ENCODE measurements at places on chromosomes 2 and 18.
A peak's percentile ranks its signal among the peaks of the same experiment; 100 is the strongest.

DNA sequence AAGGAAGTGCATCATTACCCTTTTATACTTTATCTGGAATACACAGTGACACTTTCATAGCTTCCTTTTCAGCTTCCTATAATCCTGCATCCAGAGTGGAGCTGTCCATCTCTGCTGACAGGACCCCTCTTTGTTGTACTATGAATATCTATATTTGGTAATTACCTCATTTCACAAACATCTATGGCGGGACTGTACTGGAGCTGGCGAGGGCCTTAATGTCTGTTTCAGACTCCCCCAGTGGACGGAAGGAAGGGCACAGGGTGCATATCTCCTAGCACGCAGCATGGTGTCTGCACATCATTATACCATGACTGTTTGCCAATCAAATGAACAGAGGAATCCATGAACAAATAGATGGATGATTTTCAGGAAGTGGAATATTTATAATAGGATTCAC, 142.3 kb downstream of the SOX11 start:
- no peak for DNase-seq

DNA sequence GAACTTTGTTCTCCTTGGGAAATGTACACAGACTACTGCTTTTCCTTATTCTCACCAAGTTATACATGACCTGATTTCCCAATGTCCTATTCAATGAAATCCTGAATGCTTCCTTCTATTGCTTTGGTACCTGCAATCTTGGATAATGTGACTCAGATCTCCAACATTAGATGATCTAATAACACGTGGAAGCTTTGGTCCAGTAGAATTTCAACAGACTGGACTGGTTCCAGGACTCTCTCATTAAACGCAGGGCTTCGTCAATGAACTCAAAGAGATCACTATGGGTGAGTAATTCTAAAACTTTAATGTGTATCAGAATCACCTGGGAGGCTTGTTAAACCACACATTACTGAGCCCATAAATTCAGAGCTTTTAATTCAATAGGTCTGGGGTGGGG, 413.6 kb upstream of the KCNH7 start:
- DNase-seq: peak; percentile 13

GRCh38 chr18:3498698-3499471, 48.9 kb downstream of the TGIF1 start:
- peak; percentile 32 for DNase-seq

DNA sequence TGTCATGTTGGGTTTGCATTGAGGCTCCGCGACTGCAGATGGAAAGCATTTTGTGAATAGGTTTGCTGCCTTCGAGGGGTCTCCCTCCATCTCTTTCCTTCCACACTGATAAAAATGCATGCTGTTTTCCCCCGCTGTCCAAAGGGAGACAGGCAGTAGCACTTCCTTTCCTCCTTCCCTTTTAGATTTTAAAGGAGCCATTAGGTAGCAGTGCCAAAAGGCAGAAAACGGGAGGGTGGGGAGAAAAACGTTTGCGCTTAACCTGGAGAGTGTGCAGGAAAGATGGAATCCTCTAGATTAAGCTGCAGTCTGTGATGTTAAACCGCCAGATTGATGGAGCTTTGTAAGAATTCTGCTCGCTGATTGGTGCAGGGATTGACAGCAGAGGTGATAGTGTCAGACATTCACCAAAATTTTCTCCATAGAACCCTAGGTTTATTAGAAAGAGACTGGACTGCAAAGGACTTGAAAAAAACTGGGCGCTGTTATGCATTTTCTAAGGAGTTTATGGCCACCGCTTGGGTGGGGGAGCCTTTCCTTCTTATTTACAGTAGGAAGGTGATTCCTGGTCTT, 688 bp downstream of the MAPRE2 start:
- DNase-seq: peak; percentile 1

DNA sequence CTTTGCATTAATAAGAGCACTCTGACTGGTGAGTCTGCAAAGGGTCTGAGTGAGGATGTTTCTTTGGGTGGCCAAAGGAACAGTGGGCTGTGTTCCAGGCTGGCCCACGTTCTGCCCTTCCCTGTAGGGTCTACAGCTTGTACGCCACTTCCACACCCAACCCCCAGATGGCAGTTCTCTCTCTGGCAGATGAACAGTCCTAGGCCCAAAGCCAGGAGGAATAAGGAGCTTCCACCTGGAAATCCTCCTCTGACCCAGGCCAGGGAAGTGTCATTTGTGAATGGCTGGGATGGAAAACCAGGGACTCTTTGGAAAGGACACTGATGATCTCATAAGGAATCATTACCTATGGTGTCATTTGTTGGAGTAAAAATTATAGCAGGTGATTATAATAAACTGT, 6.6 kb downstream of the OTOF start:
- DNase-seq: no peak

- no peak for DNase-seq
Measured at GRCh38 chr2:236616031-236616430, 46.4 kb downstream of the ACKR3 start.

DNA sequence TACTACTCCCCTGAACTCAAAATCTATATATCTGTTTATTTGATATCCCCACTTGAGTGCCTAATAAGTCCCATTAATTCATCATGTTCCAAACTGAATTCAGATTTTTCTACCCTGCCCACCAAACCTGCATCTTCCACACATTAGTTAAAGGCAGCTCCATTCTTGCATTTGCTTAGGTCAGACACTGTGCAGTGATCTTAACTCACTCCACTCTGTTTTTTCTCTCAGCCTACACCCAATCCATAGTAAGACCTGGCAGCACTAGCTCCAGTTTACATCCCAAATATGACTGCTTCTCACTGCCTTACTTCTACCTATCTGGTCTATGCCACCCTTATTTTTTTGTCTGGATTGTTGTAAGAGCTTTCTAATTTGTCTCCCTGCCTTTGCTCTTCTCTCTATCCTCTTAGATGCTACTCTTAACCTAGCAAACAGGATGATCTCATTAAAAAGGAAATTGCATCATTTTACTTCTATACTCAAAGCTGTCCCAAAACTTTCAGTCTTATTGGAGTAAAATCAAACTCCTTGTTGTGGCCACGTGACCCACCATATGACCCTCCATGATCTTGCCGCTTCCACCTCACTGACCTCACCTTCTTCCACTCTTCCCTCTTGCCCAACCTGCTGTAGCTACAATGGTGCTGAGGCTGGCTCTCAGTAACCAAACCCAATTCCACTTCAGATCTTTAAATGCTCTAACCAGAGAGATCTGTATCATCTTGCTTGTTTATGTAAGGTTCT, 274.9 kb upstream of the FANCL start:
- DNase-seq: no peak

DNA sequence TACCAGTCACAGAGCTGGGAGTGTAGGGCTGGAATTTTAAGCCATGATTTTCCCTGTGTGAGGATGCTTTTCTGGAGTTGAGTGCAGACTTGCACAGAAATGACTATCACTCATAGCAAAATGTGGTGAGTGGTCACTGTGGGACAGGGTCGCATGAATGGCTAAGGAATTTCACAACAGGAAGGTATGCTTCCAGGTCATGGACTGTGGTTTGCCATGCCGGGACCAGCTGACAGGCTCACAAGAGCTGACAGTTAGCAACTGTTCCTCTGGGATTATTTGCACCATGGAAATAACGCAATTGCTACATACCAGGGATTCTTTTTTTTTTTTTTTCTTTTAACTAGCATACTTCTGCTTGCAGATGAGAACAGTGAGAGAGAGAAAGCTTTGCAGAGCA, 3.8 kb upstream of the UXS1 start:
- DNase-seq: no peak

DNA sequence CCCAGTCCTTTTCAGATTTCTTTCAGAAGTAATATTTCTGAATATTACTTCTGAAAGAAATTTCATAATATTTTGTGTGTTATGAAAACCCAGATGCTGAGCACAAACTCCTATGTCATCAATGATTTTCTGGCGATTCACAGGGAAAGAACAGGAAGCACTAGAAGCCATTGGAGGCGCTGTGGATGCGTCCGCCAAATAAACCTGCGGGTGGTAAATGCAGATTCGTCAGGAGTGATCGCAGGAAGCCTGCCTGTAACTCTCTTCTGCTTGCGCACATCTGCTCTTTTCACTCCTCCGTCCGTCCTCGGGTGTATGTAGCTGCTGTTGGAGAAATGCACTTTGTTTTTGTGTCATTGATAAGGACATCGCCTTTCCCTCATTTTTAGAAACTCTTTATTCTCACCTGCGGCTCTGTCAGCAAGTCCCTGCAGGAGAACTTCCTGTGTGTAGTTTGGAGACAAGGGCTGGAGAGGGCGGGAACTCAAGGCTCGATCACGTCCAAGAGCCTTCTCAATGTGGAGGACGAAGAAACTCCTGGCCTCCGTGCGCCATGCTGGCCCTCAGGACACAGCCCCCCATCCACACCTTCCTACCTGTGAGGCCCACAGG, 483.8 kb downstream of the GALR1 start:
- no peak for DNase-seq

GRCh38 chr2:96238266-96238665, 27.5 kb downstream of the TMEM127 start:
- DNase-seq: no peak

GRCh38 chr2:205276116-205276777, 406.1 kb upstream of the NRP2 start:
- no peak for DNase-seq

DNA sequence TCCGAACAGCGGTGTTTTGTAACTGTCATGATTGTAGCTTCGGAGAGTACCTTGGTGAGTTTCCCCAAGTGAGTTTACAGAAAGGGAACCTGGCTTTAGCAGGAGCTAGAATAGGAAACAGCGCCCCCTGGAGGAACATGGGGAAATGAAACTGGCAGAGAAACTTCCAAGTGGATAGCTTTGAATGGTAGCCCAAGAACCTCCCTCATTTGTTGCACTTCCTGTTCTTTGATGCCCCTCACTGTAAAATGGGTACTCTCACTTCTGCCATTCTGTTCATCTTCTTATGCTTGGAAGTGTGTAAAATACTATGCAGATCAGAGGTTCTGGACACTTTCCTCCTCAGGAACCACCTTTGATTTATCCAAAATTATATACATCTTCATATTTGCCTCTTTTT, 36.2 kb downstream of the CHST10 start:
- DNase-seq: peak; percentile 48

DNA sequence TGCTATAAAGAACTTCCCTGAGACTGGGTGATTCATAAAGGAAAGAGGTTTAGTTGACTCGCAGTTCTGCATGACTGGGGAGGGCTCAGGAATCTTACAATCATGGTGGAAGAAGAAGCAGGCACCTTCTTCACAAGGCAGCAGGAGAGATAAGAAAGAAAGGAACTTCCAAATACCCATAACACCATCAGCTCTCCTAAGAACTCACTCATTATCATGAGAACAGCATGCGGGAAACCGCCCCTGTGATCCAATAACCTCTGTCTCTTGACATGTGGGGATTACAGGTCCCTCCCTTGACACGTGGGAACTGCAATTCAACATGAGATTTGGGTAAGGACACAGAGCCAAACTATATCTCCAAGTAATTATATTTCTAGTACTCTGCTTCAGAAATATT, 163.8 kb upstream of the CDH20 start:
- no peak for DNase-seq

DNA sequence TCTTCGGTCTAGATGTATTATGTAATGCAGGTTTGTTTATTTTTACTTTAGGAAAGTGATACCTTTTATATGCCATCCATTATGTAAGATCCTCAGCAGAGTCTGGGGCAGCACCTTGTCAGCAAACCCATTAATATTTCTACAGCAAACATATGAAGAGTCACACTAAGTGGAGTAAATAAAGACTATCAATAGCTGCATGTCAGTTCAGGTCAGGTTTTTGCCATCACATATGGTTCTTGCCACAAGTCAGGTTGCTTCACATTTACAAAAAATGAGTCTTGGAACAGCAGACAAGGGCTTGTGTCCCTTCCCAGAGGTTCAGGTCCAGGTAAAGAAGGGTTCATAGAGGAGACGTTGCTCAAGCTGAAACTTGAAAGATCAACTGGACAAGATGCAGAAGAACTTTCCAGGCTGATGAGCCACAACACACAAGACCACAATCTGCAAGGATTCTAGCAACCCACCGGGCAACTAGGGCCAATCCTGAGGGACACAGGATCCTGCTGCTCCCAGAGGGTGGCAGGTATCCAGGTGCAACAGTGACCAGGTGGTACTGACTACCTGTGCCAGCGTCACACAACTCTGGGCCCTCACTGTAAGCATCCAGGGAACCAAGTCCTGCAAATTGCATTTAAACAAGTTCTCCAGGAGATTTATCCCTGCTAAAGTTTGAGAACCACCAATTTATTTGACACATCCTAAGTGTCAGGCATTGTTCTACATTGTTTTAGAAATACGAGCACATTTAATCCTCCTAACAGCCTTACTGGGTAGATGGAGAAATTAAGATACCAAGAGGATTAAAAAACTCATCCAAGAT, 215.8 kb downstream of the ALPK2 start:
- DNase-seq: no peak

- DNase-seq: no peak
Measured at GRCh38 chr2:241947004-241947350, 77.4 kb downstream of the RTP5 start.

GRCh38 chr18:11695736-11696135, 6.7 kb downstream of the GNAL start:
- DNase-seq: no peak

- no peak for DNase-seq
Measured at GRCh38 chr2:69939722-69940121, 21.7 kb downstream of the ASPRV1 start.

- peak; percentile 36 for DNase-seq
Measured at GRCh38 chr2:227597998-227598397, 695 bp upstream of the SCYGR2 start.

DNA sequence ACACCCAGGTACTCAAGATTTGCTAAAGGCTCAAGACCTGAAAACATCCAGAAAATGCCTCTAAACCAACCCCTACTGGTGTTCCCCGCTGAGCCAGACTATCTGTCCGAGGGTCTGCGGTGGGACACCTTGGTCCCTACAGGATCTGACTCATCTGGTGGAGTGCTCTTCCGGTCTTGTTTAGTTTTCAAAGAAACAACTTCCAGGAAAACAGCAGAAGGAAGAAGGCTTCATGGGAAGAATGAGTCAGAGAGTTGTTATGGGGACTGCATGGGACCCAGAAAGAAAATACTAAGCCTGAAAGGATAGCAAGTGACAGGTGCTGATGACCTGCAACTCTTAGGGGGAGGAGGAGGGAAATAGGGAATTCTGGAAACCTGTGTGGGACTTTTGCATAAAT, 41.3 kb downstream of the ZFP36L2 start:
- DNase-seq: no peak

DNA sequence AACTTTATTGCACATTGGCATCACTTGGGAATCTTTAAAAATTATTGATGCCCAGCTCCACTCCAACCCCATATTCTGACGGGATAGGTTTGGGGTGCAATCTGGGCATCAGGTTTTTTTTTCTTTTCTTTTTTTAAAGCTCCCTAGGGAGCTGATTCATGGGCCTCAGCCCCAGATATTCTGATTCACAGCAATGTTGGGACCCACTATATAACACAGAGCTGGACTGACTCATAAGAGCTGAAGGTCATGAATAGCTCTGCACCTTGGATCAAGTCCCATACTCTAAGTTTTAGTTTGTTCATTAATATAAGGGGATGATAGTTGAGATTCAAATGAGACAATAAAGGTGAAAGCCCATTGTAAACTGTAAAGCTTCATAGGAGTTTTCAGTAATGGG, 191.1 kb upstream of the REV1 start:
- no peak for DNase-seq
